ENCODE measurements at places on chromosomes 6 and 20.

- DNase-seq: no peak
Observed at GRCh38 chr6:133613211-133613610, 275.7 kb upstream of the TCF21 start.

- DNase-seq: no peak
Observed at GRCh38 chr20:45337367-45338120, 10.7 kb downstream of the SDC4 start.

DNA sequence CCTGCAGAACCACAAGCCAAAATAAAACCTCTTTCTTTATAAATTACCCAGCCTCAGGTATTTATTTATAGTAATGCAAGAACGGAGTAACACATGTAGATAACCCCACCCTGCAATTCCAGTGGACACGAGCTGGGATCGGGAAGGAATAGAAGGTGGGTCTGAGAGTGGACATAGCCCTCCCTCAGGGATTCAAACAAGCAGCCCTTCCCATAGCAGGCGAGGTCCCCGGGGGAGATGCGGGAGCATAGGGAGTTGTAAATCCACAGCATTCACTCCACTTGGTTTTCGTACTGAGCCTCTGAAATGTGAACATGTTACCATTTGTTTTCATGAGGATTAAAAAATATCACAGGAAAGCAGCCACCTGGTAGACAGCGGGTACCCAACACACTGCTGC lies 312.6 kb downstream of the CDH4 start:
- no peak for DNase-seq

- no peak for DNase-seq
Observed at GRCh38 chr20:47370850-47371782, 14.6 kb upstream of the ZMYND8 start.

DNA sequence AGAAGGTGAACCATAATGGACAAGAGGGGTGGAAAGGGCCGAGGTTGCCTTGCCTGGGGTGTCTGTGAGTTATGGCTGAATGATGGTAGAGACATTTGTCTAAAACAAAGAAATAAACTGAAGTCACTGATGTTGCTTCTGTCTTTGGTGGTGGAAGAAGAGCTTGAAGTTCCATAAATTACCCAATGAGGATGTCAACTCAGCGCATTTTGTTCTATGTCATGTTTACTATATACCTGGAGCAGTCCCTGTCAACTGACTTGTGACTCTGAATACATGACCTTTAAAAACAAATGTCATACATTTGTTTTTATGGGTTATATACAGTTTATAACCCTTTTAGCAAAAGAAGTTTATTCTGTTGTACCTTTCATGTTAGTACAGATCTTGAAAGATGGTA lies 2.0 kb downstream of the EFHC1 start:
- DNase-seq: no peak

DNA sequence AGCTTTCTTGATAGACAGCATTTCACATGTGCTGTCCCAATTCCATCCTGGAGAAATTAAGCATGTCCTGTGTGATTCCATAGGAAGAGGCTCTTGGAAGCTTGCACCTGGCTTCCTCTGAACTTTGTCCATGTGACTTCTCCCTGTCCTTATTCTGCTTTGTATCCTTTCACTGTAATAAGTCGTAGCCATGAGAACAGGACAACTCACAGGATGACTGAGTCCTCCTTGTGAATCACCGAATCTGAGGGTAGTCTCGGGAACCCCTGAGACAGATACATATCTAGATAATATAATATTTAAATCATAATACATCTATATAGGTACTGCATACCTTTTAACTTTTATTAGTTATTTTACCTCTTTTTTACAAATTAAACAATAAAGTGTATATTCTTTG lies 156.7 kb upstream of the THEMIS start:
- no peak for DNase-seq

DNA sequence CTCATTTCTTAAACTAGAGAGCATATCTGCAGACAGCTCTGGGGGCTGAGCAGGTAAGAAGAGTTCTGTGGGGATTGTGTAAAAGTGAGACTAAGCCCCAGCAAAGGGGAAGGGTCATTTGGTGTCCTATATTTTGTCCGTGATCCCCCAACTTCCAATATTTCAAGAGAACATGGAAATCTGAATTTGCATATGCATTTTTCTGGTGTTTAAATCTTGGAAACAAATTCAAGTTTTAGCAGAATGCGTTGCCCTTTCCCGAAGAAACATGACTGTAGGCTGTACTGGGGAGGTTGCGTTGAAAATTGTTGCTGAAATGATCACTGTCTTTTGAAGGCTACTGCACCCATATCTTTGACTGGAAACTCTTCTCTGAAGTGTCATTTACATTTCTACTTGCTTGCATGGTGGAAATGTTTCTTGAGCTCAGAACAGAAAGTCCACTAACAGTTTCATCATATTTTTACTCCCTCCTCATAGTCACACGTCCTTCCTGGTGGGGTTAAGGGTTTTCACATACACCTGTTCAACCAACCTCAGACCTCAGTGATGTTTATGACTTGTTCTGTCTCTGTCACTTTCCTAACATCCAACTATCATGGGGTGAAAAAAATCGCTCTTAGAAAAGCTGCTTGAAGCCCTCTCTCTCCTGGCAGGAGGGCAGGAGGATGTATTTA lies 140.3 kb downstream of the BCAS1 start:
- DNase-seq: no peak

- DNase-seq: no peak
Observed at GRCh38 chr6:110646419-110646698, 168.9 kb downstream of the CDK19 start.

GRCh38 chr20:23205211-23205610 lies 119.1 kb upstream of the CD93 start:
- no peak for DNase-seq

DNA sequence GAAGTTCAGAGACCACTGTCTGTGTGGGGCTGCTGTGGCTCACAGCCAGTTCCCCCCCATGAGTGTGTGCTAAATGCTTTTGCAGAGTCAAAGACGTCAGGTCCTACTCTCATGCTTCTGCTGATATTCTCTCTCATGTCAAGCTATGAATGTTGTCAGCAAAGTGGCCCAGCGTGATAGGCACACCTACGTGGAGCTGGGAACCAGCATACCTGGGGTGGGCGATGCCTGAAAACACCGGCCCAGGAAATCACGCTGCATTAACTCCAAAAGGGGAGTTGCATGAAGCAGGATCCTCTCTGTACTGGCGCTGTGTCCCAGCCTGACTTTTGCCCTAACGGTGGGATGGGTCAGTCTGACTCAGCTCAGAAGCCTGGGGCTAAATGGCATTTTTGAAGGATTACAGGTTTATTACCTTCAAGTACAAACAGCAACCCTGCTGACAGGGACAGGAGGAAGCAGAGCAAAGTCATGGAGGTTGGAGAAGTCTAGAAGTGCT lies 9.0 kb upstream of the MRPS10 start:
- no peak for DNase-seq

GRCh38 chr6:141443668-141444289 lies 688.9 kb upstream of the GJE1 start:
- no peak for DNase-seq

GRCh38 chr6:37531026-37531425 lies 31.3 kb upstream of the CCDC167 start:
- no peak for DNase-seq

DNA sequence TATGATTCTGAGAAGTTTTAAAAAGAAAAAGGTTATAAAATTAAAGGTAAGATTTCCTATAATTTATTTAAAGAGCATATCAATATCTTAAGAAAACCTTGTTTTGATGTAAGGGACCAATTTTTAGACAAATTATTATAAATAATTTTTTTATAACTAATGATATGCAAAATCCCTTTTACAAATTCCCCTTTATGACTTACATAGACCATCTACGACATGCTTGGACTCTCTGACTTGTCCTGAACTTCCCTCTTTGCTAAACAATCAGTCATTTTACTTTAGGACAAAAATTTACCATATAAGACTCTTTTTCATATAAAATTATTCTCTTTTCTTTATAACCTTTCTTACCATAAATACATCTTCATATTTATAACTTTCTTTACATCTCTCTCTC lies 15.3 kb upstream of the ANGPT4 start:
- no peak for DNase-seq

GRCh38 chr20:43837856-43838702 lies 76.6 kb upstream of the TOX2 start:
- no peak for DNase-seq

DNA sequence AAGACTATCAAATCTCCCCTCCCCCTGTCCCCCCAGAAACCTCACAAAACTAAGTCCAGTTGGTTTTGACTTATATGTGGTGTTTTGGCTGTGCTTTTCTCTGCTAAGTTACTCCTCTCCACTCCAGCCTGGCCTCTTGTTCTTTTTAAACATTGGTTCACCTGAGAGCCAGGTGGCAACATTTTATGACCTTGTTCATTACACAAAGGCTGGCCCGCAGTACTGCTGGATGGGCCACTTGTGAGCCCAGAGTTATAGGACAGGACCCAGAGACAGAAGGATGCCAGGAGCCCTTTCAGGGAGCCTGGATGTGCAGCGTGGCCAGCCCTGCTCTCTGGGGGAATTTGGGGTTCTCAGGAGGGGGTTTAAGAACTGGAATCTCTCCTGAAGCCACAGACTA lies 90.0 kb downstream of the RAMACL start:
- no peak for DNase-seq

- no peak for DNase-seq
Observed at GRCh38 chr6:167776906-167777627, 49.6 kb upstream of the AFDN start.

GRCh38 chr6:14339711-14340584 lies 222.4 kb downstream of the CD83 start:
- no peak for DNase-seq

DNA sequence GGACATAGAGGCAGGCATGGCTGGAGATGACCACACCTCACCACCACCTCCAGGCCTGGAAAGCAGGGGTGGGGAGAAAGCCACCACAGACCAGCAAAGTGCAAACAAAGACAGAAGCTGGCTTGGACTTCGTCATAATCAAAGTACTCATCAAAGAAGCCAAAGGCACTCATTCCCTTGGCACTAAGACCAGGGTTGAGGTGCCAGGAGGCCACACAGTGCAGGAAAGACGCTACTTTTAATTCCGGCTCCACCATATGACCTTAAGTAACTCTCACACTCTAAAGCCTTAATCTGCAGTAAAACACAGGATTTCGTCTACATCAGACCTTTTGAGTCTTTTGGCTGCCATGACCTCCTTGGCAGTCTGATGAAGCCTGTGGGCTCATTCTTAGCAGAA lies 123.1 kb downstream of the HIVEP2 start:
- DNase-seq: no peak

DNA sequence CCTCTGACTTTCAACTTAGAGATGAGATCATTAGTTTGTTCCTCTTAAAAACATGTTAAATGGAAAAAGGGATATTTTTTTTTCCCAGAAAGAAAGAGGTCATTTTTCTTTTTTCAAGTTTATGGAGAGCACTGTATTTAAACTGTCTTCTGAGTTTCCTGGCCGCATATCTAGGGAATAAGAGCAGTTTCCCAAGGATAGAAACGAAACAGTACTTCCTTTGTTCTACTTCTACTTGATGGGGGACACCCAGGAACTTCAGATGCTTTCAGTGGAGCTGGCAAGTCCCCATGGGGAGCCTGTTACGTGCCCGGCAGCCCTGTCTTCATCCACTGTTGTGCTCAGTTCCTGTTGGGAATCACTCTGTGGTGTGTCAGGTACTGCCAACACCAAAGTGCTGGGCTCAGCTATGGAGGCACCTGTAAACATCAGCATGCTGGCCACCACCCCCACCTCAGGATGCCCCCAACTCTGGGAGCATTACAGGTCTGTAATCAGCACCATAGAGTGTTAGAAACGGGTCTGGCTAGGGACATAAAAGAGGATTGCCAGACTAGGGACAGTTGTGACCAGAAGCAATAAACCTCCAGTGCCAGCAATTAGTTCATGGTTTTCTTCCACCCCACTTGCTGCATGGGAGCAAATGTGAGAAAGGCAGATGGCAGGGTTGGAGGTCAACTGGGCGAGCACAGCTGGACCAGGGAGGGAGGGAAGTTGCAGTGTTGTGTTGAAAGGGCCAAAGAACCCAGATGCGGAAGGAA lies 221.7 kb upstream of the ECI2 start:
- DNase-seq: no peak

- no peak for DNase-seq
Observed at GRCh38 chr20:48875233-48875913, 46.1 kb upstream of the ARFGEF2 start.

DNA sequence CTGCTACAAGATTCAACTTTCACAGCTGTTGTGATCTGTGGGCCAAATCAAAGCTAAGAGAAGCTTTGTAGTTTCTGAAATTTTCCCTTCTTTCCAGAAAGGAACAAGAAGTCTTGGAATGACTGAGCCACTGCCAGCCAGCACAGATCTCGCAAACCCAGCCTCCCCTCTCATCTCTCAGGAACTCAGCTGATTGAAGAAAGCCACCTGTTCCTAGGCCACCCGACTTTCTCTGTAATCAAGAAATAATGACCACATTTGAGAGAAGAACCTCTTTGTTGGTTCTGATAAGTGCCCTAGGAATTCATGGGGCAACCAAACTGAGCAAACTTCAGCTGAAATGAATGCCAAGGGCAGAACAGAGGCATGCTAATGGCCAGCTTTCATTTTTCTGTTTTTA lies 61.7 kb downstream of the HDGFL1 start:
- DNase-seq: no peak

- no peak for DNase-seq
Observed at GRCh38 chr6:1503811-1504210, 105.9 kb upstream of the FOXC1 start.

DNA sequence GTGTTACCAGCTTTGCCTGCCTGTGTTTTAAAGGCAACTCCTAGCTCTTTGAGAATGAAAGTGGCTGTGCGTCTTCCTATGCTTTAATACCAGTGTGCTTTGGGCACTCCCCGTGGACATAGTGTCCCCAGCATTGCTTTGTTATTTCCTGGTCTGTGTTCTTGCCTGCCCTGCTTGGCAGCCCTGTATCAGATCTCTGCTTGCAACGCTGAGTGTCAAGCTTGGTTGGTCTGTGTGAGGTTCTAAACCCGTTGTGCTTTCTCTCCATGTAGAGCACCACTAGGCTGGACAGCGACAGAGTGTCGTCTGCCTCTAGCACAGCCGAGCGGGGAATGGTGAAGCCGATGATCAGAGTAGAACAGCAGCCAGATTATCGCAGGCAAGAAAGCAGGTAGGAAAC lies 80.2 kb downstream of the AFDN start:
- DNase-seq: no peak

DNA sequence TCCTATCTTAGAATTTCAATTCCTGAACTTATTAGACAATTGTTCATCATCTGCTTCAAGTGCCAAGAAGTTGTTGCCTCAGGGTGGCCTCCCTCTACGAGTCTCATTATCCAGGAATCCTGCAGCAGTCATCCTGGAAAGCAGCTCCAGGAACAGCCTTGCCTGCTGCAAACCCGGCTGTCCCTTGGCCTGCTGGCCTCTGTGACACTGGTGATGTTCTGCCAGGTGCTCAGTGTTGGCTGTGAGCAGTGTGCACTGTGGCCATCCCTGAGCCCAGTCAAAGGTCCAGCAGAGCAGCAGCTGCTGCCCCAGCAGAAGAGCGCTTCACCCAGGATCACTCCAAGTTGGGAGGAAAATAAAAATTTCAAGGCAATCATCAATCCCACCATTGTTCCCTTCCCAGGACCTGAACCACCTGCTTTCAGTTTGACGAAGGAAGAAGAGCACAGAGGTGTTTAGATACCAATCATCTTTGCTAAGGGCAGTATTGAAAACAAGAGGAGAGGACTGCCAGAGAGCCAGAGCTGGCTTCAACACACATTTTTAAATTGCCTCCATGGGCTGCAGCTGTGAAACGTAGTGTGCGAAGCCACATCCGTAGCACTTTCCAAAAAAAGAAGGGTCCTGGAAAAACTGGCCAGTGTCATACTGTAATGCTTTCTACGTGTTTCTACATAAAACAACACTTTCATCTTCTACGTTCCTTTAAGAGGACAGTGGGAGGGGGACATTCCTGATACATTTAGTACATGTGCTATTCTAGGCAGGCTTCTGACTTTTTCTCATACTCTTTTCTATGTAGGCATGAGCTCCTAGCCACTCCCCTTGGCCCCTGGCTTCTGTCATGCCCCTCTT lies 7.2 kb upstream of the FAM50B start:
- no peak for DNase-seq

Data from esophagus squamous epithelium (tissue), 5 donors.